Karpas-422 (cell line): ENCODE measurements at places on chromosomes 7 and 10.

GRCh38 chr10:30862486-30862885 is 169.2 kb downstream of the ZNF438 start:
- DNase-seq, result no peak

DNA sequence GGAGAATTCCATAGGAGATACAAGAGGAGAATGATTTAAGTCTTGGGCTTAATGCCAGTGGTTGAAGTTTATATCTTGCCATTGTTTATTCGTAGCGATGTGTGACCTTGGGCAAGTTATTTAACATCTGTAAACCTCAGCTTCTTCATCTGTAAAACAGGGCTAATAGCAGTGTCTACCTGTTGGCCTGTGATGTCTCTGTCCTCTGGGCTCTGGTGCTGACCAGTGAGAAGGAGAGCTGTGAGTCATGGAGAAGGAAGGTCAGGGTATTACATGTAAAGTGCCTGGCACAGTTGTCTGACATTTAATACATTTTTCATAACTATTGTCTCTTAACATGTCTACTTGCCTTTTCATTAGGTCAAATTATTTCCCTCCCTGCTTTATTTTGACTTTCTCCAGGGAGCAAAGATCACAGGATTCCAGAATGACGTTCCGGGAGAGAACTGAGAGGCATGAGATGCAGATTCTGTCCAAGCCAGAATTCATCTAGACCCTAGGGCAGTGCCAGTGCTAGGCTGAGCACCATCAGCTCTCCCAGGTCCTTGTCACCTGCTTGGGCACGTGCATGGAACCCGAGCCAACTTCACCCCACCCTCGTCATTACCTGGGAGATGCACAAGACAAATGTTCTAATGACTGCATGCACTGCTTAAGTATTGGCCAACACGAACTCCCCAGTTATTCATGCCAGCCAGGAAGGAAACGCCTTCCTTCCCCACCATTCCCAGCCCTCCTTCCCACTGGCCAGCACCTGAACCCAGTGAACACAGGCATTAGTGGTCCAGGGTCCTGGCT is 187.9 kb downstream of the DPY19L1 start:
- no peak for DNase-seq

- DNase-seq, result no peak
Measured at GRCh38 chr10:16867556-16867955, 50.3 kb upstream of the RSU1 start.

DNA sequence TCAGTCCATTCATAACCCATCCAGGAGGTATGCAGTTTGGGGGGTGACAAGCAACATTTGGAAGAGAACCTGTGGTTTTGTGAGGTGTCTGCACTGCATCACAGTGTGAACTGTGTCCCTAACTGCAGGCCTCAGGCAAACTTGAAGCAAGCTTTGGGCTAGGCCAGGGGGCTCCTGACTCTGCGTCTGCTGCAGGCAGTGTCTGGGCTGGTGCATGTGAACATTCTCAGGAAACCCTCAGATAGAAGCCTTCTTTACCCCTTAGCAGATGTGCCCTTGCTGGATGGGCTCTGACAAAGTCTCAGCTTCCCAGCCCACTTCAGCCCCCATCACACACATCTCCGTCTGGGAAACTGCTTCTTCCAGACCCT is 61.0 kb downstream of the VIPR2 start:
- DNase-seq, result no peak

DNA sequence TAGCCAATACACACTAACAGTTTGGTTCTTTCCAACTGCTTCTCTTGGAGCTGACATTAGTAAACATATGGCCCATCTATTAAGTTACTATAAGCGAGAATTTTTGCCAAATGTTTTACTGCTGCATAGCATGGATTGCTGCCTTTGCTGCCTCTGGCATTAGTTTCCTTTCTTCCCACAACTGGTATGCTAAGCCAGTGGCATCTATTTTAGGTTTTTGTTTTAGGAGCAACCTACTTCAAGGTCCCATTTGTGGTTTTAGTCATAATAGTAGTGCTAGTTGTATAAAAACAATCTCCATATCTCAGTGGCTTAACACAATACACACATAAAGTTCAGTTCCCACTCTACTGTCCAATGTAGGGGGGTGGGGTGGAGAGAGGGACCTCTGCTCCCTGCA is 25.9 kb upstream of the PANK1 start:
- no peak for DNase-seq

DNA sequence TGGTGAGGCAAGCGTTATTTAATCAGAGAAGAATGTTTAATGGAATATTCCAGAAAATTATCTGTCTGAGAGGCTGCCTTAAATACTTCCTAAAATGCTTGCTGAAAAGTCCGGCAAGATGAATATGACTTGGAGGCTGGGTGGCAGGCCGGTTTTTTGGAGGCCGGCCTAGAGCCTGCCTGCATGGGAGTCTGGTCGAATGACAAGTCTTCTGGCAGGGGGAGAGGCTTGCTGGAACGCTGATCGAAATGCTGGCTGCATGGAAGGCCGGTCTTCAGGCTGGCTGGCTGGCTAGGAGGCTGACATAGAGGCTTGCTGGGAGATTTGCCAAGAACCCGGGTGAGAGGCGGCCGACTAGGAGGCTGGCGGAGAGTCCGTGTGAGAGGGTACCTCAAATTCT is 135.7 kb downstream of the OR13A1 start:
- no peak for DNase-seq

- DNase-seq, result no peak
Measured at GRCh38 chr7:155259866-155260497, 37.7 kb upstream of the INSIG1 start.

GRCh38 chr7:126760914-126761577 is 491.7 kb downstream of the GRM8 start:
- no peak for DNase-seq

GRCh38 chr10:124686707-124687376 is 57.3 kb downstream of the FAM53B start:
- no peak for DNase-seq

GRCh38 chr7:2737771-2738540 is 50.0 kb downstream of the AMZ1 start:
- peak; percentile 11 for DNase-seq

- no peak for DNase-seq
Measured at GRCh38 chr10:119371704-119372663, 164.6 kb downstream of the GRK5 start.

DNA sequence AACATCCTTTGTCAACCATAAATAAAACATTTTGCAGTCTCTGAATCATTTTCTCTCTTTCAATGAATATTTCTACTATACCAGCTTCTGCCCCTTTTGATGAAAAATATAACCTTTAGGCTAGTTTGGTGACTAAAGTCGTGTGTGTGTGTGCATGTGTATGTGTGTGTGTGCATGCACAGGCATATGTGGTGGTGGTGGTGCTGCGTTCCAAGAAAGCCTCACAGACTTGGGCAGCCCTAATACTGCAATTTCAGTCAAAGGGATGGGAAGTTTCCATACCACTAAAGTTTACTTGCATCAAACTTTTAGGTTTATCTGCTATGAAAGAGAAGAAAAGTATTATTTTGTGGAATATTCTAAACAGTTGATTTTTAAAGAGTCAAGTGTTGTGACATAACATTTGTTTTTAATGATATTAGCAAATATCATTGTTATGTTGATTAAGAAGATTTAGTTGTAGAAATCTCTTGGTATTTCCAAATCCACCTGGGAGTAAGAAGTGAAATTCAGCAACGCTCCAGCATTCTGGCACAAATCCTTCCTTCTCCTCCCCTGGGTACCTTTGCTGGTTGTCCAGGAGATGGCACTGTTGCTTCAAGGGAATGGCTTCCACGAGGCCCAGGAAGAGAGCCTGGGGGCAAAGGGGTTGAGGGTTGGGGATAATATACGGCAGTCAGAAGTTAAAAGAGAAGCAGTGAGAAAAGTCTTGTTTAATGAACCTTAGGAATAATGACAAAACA is 41.5 kb downstream of the ASB4 start:
- peak; percentile 79 for DNase-seq

DNA sequence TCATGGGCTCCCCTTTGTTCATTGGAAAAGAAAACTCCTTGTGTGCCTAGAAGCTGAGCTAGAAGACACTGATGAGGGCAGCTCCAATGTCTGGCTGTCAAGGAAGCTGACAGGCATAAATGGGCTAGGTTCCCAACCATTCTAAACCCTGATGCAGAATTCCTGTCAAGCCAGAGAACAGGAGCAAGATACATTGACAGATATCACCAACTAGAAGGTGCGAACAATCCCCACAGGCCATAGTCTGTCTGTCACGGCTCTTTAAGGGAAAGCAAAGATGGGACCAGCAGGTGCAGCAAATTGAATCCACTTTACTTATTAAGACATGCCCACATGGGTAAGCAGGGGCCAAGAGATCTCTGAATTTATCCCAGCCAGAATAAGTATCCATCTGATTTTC is 617.9 kb upstream of the POT1 start:
- DNase-seq, result no peak

- DNase-seq, result no peak
Measured at GRCh38 chr7:3367261-3367660, 66.2 kb downstream of the SDK1 start.

DNA sequence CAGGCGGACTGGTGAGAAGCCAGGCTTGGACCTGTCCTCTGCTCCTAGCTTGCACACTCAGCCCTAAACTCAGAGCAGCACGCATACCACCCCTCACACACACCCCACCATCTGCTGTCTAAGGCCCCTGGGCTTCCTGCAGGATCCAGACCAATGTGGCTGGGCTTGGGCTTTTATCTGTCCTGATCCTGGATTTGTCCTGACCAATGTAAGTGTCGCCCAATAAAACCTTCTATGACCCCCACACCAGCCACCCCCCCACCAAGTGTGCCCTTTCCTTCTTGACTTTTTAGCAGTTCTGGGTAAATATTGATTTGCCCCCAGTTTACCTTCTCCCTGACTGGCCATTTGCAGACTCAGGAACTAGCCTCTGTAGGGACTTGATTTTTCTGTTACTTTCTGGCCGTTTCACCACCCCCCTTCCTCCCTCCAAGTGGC is 1.7 kb upstream of the HOXA13 start:
- DNase-seq, result no peak

- DNase-seq, result no peak
Measured at GRCh38 chr7:63057265-63057664, 941.4 kb upstream of the ZNF722 start.

DNA sequence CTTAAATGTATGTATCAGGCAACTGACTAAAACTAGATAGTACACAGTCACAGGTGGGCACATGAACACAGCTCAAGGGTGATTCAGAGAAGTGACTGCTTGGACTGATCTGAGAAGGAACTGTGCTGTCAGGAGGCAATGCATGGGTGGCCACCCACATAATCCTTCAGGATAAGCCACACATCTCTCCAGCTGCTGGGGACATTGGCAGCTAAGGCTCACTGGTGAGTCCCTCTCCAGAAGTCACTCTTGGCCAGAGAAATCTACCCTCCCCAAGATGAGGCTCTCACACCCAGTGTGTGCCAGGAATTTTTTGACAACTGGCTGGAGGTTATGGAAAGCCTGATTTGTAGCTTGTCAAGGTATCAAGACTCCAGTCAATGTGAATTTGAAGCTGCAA is 302.4 kb upstream of the NEBL start:
- DNase-seq, result no peak

DNA sequence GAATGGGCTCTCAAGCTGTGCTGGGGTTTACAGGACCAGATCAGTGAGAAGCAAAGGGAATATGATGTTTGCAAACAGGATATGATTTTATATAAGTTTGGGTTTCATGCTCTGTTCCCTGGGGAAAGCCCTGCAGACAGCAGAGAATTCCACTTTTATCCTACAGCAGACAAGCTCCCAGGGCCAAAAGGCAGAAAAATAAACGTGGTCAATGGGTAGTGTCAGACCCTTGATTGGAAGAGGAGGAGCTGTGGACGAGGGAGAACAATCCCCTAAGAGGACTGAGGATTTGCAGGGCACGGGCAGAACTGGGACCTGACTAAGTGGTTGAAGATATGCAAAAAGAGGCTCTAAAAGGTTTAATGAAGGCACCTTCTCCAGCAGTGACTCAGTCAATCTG is 275.3 kb downstream of the HDAC9 start:
- DNase-seq, result no peak

- DNase-seq, result no peak
Measured at GRCh38 chr10:24034571-24034970, 174.4 kb upstream of the KIAA1217 start.

DNA sequence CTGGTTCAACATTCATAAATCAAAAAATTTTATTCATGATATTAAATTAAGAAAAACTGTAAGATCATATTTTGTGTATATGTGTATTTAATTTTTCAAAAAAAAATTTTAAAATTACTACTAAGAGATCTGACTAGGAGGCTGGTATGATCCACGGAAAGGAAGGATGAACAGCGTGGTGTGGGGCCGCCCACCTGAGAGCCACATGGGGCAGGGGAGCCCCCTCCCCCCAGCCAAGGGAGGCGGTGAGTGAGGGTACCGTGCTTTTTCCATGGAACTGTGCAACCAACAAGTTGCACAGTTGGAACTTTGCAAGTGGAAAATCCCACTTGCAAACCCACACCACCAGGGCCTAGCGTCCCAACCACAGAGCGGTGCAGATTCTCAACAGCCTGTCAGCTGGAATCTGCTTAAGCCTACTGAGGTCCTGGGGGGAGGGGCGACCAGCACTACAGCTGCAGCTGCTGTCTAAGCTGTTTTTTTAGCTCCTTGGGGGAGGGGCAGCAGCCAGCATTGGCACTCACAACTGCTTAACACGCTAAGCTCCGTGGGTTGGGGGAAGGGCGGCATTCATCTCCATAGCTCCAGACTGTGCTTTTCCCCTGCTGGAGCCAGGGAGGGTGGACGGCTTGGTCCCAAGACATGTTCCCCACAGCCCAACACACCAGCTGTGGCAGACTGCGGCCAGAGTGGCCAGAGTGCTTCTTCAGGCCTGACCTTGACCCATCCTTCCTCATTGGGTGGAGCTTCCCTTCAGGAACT is 94.2 kb upstream of the IGFBP3 start:
- no peak for DNase-seq

- DNase-seq, result no peak
Measured at GRCh38 chr10:69414036-69415018, 2.4 kb downstream of the TACR2 start.

DNA sequence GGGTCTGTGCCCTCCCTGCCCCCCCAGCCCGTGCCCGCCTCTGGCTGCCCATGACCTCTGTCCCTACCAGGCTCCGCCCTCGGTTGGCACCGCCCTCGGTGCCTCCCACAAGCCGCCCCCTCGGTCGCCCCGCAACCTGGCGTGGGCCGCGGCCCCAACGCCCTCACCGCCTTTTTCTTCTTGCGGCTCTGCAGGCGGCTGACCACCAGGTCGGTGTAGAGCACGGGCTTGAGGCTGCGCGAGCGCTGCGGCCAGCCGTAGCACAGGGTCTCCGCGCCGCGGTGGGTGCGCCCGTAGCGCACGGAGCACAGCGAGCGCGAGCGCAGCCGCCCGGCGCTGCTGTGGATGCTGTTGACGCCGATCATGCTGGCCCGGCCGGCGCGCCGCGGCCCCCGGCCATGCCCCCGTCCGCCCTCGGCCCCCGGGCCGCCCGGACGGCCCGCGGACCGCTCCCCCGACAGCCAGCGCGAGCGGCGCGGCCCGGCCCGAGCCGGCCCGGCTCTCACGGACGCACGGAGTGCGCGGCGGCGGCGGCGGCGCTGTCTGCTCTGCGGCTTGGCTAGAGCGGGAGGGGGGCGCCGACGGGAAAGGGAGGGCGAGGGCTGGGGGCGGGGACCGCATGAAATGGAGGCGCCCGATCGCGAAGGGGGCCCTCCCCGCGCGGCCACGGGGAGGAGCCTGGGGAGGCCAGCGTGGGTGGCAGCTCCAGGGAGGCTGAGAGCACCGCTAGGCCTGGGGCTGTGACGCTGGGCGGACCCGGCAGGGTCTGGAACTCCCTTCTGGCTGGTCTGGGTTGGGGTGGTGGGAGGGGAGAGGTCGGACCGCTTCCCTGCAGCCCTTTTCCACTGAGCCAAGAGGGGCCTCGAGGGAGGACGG is 9.6 kb downstream of the PSD start:
- no peak for DNase-seq
